G401 (cell line): ENCODE measurements at places on chromosomes 6 and 20.

DNA sequence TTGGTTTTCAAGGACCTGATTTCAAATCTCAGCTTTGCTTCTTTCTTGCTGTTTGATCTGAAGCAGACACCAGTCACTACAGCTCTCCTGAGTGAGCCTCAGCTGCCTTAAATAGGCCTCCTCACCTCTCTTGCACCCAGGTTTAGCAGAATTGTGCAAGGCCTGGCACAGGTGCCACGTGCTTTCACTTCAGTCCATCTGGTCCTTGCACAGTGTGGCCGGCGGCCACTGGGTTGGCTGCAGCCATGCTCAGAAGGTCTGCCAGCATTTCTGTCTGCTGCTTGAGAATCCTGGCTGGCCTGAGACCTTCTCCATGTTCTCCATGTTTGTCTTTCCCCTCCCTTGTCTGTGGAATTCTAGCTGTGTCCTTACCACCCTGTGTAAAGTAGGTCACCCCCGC lies 14.5 kb upstream of the DAAM2 start:
- peak; percentile 89 for DNase-seq

DNA sequence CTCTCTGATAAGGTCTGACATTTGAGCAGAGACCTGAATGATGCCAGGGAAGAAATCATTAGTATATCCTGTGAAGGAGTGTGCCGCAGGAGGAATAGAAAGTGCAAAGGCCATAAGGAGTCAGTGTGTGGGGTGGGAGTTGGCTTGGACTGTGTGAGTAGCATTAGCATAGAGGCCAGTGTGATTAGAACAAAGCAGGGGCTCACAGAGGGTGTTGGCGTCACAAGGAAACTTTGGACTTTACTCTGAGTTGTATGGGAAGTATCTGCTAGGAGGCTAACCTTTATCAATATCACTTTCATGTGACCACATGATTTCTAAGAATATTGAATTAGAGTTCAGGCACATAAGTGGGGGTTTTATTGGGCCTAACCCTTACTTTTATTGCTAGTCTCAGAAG lies 12.1 kb downstream of the TMEM200A start:
- DNase-seq, result no peak

DNA sequence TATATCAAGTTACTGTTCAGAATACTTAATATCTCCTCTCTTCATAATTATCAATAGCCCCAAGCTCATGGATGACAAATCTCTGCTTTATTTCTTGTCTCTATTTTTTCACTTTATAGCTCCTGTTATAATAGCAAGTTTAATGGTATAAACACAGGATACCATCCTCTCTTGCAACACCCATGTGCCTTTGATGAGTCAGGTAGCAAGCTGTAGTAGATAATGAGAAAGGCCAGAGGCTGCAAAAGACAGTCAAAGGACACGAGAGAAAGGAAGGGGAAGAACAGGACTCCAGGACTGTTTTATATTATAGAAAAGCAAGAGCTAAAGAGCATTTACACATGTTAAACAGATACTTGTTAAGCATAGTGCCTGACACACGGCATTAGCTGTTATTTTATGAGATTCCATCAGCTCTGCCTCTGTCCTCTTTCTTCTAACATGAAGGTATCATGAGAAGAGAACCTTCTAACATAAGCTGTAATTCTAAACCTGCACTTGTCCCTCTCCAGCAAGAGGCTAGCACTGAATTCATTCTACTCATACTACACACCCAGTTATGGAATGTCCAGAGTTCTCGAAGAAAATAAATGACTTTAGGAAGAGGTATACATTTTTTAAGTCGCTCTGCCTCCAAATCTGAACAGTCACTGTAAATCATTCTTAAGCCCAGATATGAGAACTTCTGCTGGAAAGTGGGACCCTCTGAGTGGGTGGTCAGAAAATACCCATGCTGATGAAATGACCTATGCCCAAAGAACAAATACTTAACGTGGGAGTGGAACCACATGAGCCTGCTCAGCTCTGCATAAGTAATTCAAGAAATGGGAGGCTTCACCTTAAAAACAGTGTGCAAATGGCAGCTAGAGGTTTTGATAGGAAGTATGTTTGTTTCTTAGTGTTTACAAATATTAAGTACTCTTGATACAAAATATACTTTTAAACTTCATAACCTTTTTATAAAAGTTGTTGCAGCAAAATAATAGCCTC lies 45.0 kb downstream of the NT5E start:
- no peak for DNase-seq

DNA sequence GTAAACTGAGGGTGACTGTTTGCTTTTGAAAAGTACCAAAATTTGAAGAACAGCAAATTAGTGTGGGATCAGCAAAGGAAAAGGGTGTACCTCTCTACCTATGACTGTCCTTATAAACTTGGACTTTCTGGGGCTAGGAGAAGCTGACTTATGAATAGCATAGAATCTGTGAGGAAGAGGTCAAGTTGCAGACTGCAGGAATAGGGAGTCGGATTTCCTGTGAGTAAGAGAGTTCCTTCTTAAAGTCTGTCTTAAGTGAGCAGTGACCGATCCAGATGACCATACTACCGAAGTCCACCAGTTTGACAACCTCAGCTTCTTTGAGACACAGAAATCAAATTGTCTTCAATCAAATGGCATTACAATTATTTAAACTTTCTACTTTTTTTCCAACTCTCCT lies 708.7 kb downstream of the UTRN start:
- DNase-seq, result no peak

- DNase-seq, result no peak
Measured at GRCh38 chr20:25221592-25222460, 26.1 kb upstream of the PYGB start.

DNA sequence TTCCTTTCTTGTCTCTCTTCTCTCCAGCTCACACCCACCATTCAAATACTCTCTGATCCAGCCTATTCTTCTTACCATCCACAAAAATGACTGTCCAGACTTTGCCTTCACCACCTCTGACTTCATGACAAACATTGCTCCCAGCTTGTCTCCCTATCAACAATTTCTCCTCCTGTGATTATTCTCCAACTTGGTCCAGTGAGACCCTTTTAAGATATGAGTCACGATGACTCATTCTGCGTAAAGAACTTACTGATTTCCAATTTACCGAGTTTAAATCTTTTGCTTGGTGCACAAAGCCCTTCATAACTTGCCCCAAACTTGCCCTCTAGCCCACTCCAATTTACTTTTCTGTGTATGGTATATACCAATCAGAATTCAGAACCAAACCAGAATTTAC lies 833.2 kb downstream of the MAFB start:
- DNase-seq, result no peak

DNA sequence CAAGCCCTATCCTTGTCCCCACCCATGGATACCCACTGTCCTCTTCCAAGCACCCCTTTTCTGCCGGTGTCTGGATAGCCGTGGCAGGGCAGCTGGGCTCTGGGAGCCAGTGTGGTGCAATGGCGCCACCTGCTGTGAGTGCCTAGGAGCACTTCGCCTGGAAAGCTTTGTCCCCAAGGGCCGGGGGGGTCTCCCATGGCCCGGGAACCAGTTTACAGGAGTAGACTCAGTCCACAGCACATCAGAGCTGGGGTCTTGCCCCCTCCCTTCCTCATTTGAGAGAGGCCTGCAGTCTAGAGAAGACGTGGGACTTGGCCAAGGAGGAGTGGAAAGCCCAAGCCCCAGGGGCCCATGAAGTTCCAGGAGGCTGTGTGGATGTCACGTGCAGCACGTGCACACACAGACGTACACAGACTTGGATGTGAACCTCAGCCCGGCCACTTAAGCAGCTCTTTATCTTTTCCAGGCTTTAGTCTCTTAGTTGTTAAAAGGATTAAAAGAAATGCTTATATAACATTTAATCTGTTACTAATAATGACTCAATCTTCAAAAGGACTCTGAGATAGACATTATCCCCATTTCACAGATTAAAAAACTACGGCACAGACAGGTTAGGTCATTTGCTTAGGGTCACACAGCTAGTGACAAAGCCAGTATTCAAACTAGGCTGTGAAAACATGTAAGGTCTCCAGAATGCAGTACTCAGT lies 40.9 kb upstream of the CDH22 start:
- DNase-seq, result peak; percentile 85

DNA sequence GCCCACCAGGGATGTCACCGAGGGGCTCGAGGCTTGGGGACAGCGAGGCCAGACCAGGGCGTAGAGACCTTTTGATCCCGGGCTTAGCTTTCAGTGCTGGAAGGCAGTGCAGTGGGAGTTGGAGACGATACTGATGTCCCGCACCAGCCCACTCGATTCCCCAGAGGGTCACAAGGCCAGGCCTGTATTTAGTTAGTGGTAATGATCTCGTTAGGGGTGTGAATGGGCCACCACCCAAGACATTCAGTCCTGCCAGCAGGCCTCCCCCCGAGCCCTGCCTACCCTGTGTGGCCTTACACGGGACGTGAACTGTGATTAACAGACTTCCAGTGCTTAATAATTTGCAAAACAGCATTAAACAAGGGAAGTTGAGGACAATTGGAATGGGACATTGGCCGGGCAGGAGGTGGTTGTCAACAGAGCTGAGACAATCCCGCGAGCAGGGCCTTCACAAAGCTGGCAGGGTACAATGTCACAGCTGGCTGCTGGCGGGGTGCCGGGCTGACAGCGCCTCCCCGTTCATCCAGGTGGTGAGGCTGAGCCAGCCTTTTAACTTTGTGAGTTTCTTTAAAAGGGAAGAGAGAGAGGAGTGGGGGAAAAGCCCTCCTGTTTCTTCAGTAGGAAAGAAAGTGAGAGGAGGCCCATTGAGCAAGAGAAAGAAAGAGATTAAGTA lies 175.3 kb upstream of the RALGAPA2 start:
- DNase-seq, result no peak

GRCh38 chr20:11324990-11325389 lies 592.7 kb upstream of the BTBD3 start:
- no peak for DNase-seq
